ENCODE measurements at places on chromosomes 13 and 19.

DNA sequence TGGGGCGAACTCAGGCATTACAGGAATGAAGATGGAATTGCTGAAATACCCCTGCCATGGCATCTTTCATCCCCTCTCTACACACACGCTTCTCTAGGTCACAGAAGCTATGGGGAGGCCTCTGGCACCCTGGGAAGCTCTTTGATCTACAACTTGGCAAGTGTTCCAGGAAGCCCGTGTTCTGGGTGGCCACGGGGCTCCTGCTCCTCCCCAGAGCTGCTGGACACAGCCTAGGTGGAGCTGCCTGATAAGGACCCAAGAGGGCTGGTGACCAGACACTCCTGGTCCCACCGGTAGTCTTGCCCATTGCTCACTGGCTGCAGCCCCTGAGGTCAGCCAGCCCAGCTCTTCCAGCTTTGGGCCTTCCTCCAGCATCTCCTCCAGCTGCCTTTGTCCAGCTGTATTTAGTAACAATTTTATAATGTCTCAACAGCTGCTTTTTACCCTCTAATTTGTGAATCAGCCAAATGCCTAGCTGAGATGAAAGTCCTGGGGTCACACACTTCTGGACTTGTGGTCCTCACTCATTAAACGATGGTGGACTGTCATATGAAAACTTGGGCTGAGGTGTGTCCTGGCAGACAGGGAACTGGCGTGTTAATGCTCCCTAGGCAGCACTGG is 72.8 kb upstream of the SPATA13 start:
- DNase-seq = no peak

DNA sequence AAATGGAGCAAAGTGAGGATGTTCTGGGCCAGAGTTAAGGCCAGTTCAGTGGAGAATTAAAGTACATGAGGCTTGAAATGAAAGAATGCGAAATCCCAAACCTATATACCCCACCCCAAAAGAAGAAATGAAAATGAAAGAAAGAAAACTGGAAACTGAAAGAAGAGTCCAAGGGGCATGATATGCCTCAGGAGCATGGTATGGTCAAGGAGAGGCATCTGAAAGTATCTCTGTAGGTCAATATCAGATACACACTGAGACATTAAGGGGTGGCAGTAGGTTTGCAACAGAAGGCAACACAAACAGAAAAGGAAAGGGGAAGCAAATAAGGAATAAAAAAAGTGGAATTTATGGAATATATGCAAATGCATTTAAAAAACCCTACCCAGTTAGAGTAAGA is 166.5 kb downstream of the COG6 start:
- no peak for DNase-seq

- DNase-seq = no peak
Observed at GRCh38 chr13:109152941-109153340, 523.5 kb downstream of the MYO16 start.

DNA sequence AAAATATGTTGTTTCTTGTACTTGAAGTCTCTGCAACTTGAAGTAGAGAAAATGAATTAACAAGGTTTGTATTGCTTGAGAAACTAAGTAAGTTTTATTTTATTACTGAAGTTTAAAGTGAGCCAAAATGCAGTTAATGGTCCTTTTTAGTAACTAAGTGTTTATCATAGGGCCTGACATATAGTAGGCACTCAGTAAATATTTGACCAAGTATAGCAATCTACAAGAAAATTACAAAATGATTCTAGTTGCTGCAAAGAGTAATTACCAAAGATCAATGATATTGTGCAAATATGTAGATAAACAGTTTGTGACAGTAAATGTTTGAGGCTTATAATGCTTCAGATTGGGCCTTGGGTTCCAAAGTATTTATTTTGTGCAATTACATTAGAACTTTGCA is 2.4 kb upstream of the XPO4 start:
- DNase-seq = no peak

GRCh38 chr13:21212138-21212775 is 35.8 kb downstream of the MRPL57 start:
- DNase-seq = no peak

GRCh38 chr19:18634612-18635297 is 2.1 kb upstream of the KLHL26 start:
- DNase-seq = no peak

DNA sequence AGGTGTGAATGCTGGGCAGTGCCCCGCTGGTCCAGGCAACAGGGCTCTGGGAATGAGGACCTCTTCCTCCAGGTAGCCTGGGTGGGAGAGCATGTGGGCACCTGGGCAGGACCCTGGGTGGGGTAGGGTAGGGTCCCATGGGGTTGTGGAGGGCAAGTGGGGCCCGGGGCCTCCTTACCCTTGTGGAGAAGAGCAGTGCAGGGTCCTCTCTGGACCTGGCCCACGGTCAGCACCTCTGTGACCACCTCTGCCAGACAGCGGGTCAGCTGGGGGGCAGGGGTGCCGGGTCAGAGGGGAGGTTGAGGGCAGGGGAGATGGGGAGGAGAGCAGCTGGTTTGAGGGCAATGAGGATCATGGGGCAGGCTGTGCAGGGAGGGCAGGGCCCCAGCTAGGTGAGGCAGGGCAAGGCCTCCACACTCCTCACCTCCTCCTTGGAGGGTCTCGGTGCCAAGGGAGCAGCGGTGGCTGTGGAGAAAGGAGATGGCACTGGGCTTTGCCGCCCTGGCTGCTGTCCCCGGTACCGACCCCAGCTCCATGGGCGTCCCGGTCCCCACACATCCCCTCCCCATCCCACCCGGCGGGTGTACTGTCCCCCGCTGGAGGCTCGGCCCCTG is 491 bp downstream of the CCER2 start:
- no peak for DNase-seq

DNA sequence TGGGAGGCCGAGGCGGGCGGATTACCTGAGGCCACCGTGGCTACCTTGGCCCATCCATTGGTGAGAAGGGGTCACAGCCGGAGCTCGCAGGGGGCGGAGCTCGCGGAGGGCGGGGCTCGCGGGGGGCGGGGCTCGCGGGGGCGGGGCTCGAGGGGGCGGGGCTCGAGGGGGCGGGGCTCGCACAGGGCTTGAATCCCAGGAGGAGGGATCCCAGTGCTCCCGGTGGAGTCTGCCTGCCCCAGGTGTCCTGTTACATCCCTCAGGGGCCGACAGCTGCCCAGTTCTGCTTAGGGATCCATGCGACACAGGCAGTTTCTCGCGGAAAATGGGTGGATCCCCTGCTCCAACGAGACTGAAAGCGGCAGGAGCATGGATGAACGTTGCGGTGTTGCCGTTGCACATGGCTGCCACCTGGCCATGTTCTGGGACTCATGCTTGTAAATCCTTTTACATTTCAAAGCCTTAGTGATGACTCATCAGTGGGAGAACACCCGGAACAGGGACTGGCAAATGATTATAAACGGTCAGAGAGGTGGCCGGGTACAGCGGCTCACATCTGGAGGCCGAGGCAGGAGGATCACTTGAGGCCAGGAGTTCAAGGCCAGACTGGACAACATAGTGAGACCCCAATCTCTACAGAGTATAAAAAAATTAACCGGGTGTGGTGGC is 25.1 kb downstream of the TMPRSS9 start:
- DNase-seq = no peak

- no peak for DNase-seq
Observed at GRCh38 chr19:45660636-45661035, 7.4 kb upstream of the GIPR start.

- DNase-seq = no peak
Observed at GRCh38 chr19:27676334-27676733, 1536.6 kb downstream of the UQCRFS1 start.
